ENCODE measurements at places on chromosomes 11 and 22. TPM values are rescaled to one million over a fixed set of nuclear protein-coding genes. Genes with fewer than 3 reads are reported as not detected.

The HTR3A gene
- not detected for total RNA-seq

GRCh38 chr11:100445231-100445735 lies 241.8 kb upstream of the ARHGAP42 start:
- peak; percentile 65 for DNase-seq

GRCh38 chr11:66042996-66043906 lies 5.7 kb downstream of the GAL3ST3 start:
- no peak for DNase-seq

DNA sequence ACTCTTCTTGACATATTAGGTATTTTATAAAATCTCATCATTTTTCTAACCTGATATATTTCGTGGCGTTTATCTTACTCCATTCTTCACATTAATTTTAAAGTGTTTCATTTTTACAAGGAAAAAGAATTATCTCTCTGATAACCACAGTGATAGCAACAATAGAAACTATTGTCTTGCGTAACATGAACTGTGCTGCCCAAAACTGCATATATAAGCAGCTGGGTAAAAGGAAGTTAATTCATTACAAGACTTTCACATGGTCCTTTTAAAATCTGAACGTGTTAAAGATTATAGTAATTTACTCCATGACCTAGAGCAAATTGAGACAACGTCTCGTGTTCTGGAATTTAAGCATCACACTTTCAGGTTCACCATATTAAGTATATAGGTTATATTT lies 210.4 kb upstream of the GRIA4 start:
- DNase-seq: no peak

GRCh38 chr11:99494065-99494464 lies 473.3 kb downstream of the CNTN5 start:
- DNase-seq: no peak

The SLC22A8 gene
- not detected for total RNA-seq

DNA sequence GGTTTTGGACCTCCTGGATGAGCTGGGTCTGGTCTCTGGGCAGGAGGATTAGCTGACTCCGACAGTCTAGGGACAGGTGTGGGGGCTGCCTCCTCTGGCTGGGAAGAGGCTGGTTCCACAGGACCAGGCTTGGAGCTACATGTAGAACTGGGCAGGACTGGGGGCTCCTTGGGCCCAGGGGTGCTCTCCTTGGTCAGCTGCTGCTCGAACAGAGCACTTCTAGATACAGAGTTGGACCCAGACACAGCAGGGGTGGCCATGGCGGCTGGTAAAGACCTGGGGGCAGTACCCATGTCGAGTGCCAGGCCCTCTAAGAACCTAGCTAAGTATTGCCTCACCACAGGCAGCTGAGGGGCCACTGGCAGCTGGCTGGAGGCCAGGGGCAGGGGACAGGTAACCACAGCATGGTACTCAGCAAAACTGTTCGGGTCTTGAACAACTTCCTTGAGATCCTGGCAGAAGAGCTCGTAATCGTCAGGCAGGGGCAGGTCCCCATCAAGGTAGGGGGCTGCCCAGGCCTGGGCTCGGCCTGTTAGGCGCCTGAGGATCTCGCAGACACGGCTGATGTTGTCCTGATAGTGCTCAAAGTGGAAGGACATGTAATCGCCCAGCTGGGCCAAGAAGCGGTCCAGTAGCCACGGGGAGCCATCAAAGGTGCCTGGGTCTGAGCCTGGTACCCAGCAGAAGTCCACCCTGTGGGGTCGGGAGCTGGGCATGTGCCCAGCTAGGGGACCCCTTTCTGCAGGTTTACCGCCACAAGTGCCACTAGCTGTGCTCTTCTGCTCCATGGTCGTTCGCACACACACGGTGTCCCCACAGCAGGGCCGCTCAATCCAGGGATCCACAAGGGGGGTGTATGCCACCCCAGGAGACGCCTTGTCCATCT lies 3.1 kb downstream of the GNB1L start:
- no peak for DNase-seq

GRCh38 chr11:74468936-74469335 lies 1.6 kb upstream of the KCNE3 start:
- DNase-seq: no peak

- peak; percentile 81 for DNase-seq
Measured at GRCh38 chr11:61797263-61797944, 4.7 kb downstream of the FEN1 start.

GRCh38 chr22:48453171-48453570 lies 1374.5 kb downstream of the BRD1 start:
- DNase-seq: no peak

DNA sequence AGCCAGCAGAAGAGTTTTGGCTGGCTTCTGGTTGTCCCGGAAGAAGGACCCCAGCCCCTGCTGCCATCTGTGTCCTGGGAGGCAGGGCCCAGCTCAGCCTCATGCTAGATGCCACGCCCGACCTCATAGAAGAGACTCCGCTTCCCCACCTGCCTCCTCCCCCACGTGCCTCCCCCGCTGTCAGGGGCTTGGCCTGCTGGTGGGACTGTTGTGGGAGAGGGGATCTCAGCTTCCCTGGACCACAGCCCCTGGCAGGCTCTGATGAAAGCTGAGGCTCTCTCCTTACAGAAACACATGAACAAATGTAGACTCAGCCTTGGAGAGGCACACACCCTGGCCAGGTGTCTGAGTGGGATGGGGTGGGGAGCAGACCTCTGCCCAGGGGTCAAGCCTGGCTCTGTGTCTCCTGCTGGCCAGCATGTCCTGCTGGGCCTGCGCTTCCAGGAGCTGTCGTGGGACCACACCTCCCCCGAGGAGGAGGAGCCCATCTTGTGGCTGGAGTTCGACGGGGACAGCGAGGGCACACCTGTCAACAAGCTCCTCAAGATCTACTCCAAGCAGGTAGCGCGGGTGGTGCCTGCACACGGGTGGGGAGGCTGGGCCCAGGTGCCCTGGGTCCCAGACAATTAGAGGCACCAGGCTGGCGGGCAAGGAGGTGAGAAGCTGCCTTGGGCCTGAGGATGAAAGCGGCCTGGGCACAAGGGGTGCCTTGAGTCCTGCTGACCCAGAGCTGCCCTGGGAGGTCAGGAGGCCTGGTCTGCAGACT lies 14.1 kb downstream of the FRMD8 start:
- DNase-seq: no peak

GRCh38 chr22:30523646-30524489 lies 18.4 kb upstream of the SEC14L4 start:
- no peak for DNase-seq

The PNPLA3 gene
- 4.1 TPM for total RNA-seq

GRCh38 chr11:78349114-78349513 lies 68.5 kb downstream of the GAB2 start:
- no peak for DNase-seq

The UBASH3B gene
- 10.3 TPM for total RNA-seq

The MISFA gene
- 2.4 TPM for total RNA-seq

GRCh38 chr11:60910281-60910687 lies 3.7 kb upstream of the TMEM109 start:
- DNase-seq: no peak

GRCh38 chr11:46075168-46075567 lies 46.1 kb downstream of the PHF21A start:
- peak; percentile 84 for DNase-seq
